ENCODE measurements at places on chromosomes 2 and 18.
A peak's percentile ranks its signal among the peaks of the same experiment; 100 is the strongest.

DNA sequence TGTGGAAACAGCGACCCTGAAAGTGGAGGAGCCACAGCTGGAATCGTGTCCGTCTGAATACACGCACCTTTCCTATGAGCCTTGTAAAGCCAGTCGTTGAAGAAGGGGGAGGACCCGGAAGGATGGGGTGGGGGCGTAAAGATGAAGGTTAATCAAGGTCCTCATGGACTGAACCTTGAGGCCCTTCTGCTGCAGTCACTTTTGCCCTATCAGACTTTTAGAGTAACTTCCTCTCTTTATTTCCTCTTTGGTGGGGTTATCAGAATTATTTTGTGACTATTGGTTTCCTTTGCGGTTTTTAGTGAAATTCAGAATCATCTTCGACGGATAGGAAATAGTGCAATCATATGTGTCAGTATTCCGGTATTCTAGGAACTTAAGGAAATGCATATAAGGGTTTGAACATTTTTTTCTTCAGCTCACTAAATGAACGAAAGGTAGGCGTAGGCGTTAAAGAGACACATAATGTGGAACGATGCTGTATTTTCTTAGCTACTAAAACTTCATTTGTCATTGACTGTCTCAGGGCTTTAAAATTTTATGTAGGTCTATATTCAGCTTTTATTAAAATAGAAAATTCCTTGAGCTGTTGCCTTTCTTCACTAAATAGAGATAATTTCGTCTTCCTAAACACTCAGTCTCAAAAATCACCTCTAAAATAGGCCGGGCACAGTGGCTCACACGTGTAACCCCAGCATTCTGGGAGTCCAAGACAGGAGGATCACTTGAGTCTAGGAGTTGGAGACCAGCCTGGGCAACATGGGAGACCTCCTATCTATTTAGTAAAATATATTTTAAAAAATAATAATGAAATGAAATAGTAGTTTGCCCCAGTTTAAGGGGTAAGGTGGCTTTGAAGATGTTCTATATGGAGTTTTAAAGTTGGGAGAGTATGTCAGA, 1.4 kb upstream of the YES1 start:
- no peak for DNase-seq

DNA sequence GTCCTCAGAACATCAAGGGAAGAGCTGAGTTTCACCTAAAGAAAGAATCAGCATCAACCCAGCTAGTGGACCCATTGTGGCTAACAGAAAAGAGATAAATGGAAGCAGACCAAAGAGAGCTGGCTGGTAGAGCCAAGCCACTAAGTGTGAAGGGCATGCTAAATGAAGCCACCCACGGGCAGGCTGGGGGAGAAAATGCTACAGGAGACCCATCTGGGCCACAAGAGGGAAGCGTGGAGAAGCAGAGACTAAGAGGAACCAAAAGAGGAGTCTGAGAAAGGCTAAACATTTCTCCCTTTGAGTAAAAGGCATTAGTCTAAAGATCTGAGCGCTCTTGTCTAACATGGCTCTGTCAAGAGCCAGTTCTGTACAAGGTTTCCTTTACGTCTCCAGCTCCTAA, 15.8 kb downstream of the CWC22 start:
- DNase-seq = no peak

DNA sequence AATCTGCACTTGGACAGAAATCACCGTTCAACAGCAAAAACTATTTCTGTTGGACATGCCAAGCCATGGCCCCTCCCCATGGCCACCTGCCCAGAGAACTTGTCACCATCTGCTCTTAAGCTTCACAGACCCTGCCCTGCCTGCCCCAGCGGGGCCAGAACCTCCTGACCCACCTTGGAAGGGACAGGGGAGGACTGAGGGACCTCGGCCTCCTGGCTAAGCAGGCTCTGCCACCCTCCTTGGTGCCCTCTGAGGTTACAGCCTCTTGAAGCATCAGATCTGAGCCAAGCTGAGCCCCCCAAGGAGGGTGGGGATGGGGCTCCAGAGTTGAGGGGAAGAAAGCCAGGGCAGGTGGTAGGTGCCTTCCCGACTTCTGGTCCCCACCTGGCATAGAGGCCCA, 6.5 kb downstream of the TEX261 start:
- no peak for DNase-seq

DNA sequence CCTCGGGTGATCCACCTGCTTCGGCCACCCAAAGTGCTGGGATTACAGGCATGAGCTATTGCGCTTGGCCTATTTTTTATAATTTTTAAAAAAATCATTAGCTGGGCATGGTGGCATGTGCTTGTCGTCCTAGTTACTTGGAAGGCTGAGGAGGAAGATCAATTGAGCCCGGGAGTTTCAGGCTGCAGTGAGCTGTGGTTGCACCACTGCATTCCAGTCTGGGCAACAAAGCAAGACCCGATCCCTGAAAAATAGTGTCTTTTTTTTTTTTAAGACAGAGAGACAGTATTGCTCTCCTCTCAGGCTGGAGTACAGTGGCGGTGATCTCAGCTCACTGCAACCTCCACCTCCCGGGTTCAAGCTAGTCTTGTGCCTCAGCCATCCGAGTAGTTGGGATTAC, 4.8 kb downstream of the SSB start:
- DNase-seq = no peak

- DNase-seq = no peak
Measured at GRCh38 chr2:19435815-19436214, 77.4 kb upstream of the OSR1 start.

- DNase-seq = no peak
Measured at GRCh38 chr2:111912547-111912946, 14.1 kb downstream of the MERTK start.

GRCh38 chr2:124501575-124502152, 476.6 kb downstream of the CNTNAP5 start:
- no peak for DNase-seq

GRCh38 chr2:8438476-8438875, 243.4 kb upstream of the ID2 start:
- DNase-seq = peak; percentile 25

GRCh38 chr18:32530947-32531651, 60.4 kb upstream of the GAREM1 start:
- no peak for DNase-seq

- DNase-seq = no peak
Measured at GRCh38 chr2:88398180-88398579, 54.3 kb downstream of the FOXI3 start.

All from gastrocnemius medialis (tissue), 4 donors.